Tibial artery (tissue), 4 donors: ENCODE measurements at places on chromosomes 3 and 15.

GRCh38 chr3:47979070-47979469 is 37.1 kb downstream of the MAP4 start:
- no peak overlapping the region for H3K27ac ChIP-seq
- H3K4me1 ChIP-seq = no peaks in the 10 kb centered on the region
- H3K27me3 ChIP-seq = no peaks in the 10 kb centered on the region
- H3K36me3 ChIP-seq = no peaks in the 10 kb centered on the region
- DNase-seq = no peak

DNA sequence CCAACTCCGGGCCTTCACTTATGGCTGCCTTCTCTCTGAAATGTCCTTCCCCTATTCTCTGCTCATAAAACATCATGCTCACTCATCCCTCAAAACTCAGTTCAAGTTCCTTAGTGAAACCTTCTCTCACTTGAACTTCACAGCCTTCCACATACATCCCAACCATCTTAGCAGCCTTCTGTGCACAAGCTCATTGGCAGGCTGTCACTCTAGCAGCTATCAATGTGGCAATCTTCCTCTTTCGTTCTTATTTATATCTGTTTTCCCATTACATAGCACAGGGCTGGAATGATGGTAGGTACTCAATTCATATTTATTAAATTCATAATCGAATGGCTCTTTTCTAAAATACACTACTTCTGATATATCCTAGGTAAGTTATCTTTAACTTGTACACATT is 66.4 kb upstream of the MCTP2 start:
- no peak overlapping the region for H3K4me3 ChIP-seq
- H3K27me3 ChIP-seq = no peaks in the 10 kb centered on the region
- no peak overlapping the region for H3K27ac ChIP-seq
- DNase-seq = no peak
- no peaks in the 10 kb centered on the region for H3K36me3 ChIP-seq

- no peaks in the 10 kb centered on the region for H3K4me1 ChIP-seq
- H3K27ac ChIP-seq = peak within 1 kb of the TSS; percentile 80
- no peaks in the 10 kb centered on the region for H3K36me3 ChIP-seq
- no peaks in the 10 kb centered on the region for H3K27me3 ChIP-seq
- H3K4me3 ChIP-seq = peak within 1 kb of the TSS; percentile 53
- peak; percentile 26 for DNase-seq
Measured at GRCh38 chr15:53978253-53978906, at the start of gene UNC13C. TSS of gene UNC13C (plus strand) at chr15:53978441. CDS start at chr15:54012904, 34,463 bp downstream.

DNA sequence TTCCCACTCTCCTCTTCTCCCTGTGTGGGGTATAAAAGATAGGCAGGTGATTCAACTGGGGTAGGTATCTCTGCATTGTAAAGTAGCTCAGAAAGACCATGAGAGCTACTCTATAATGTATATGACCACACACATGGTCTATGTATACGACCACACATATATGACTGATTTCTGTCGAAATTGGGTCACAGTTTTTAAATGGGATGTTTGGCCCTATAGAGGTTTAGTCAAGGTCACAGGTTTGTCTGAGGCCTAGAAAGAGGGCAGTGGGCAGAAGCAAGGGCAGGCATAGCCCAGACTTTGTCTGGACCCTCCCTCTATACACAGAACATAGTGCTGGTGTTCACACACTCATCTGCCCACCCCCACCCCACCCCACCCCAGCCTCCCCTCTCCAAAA is 4.4 kb downstream of the LAMP3 start:
- no peak overlapping the region for H3K4me3 ChIP-seq
- peaks cover 9% of the 10 kb centered on the region for H3K4me1 ChIP-seq
- no peak overlapping the region for H3K27ac ChIP-seq
- no peaks in the 10 kb centered on the region for H3K36me3 ChIP-seq
- no peaks in the 10 kb centered on the region for H3K27me3 ChIP-seq

GRCh38 chr3:104526901-104527401 is 839.8 kb upstream of the ALCAM start:
- no peaks in the 10 kb centered on the region for H3K4me1 ChIP-seq
- H3K27me3 ChIP-seq = no peaks in the 10 kb centered on the region
- no peak overlapping the region for H3K27ac ChIP-seq
- H3K4me3 ChIP-seq = no peak overlapping the region
- DNase-seq = no peak

GRCh38 chr3:48716508-48716981 is 476 bp downstream of the IP6K2 start:
- H3K4me1 ChIP-seq = peaks cover 44% of the 10 kb centered on the region
- no peaks in the 10 kb centered on the region for H3K27me3 ChIP-seq
- no peaks in the 10 kb centered on the region for H3K36me3 ChIP-seq
- no peak for DNase-seq
- H3K4me3 ChIP-seq = peak overlapping the region; percentile 78
- peak overlapping the region; percentile 83 for H3K27ac ChIP-seq

DNA sequence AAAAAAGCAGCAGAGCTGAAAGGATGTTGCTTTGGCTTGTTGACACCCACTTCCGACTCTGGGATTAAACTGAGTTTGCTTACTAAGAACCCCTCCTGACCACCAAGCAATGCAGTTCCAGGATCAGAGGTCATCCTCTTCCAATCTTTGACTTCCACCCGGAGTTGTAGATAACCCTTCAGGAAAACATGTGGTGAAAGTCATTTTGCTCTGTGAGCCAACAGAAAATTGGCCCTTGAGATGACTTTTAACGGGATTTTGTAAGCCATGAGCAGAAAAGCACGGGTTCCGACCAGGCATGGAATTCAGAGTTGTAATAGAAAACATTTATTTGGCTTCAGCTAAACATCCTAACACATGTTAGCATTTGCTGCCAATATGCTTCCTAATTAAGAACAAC is 171.6 kb upstream of the NR2F2 start:
- no peak overlapping the region for H3K4me3 ChIP-seq
- H3K4me1 ChIP-seq = peaks cover 6% of the 10 kb centered on the region
- peak overlapping the region; percentile 61 for H3K27ac ChIP-seq
- H3K36me3 ChIP-seq = no peaks in the 10 kb centered on the region

DNA sequence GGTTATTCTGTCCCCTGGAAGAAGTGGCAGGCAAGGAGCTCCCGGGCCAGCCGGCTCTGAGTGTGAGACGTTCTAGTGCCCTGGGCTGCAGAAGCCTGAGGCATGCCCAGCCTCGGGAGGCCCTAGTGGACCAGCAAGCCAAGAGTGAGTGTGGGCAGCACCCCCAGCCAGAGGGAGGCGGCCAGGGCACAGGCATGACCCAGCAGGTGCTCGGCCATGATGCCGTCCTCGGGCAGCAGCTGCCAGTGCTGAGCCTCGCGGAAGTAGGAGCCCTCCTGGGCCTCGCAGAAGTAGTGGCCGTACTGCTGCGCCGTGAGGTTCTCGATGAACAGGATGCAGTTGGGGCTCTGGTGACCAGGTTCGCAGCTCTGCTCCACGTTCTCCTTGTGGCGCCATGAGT is 23.3 kb downstream of the SEMA7A start:
- H3K27me3 ChIP-seq = no peaks in the 10 kb centered on the region
- H3K36me3 ChIP-seq = no peaks in the 10 kb centered on the region
- no peaks in the 10 kb centered on the region for H3K4me1 ChIP-seq
- H3K27ac ChIP-seq = no peak overlapping the region
- no peak overlapping the region for H3K4me3 ChIP-seq

DNA sequence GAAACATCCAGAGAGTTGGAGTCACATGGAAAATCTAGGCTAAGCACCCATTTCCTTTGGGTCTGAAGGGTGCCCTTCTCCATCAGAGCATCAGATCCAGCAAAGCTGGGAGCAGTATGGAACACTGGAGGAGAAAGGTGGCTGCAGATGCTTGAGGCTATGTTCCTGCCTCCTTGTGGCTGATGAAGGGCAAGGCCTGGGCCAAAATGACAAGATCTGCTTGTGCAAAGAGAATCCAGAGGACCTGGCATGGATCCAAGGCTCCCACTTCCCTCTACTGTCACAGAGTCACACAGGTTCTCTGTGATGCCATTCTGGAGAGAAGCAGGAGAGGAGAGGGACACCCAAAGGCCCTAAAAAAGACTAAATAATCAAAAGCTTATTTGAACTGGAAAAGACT is 9.2 kb upstream of the ATP8B4 start:
- no peaks in the 10 kb centered on the region for H3K27me3 ChIP-seq
- H3K4me3 ChIP-seq = no peak overlapping the region
- H3K27ac ChIP-seq = no peak overlapping the region

GRCh38 chr3:5677555-5677954 is 490.0 kb downstream of the EDEM1 start:
- H3K36me3 ChIP-seq = no peaks in the 10 kb centered on the region
- H3K4me3 ChIP-seq = no peak overlapping the region
- no peaks in the 10 kb centered on the region for H3K4me1 ChIP-seq
- no peak for DNase-seq
- no peak overlapping the region for H3K27ac ChIP-seq
- no peaks in the 10 kb centered on the region for H3K27me3 ChIP-seq

- no peak overlapping the region for H3K27ac ChIP-seq
- H3K4me1 ChIP-seq = peaks cover 54% of the 10 kb centered on the region
- H3K4me3 ChIP-seq = no peak overlapping the region
- peaks cover 1% of the 10 kb centered on the region for H3K36me3 ChIP-seq
- DNase-seq = no peak
Measured at GRCh38 chr15:85584872-85585271, 204.5 kb downstream of the AKAP13 start.

DNA sequence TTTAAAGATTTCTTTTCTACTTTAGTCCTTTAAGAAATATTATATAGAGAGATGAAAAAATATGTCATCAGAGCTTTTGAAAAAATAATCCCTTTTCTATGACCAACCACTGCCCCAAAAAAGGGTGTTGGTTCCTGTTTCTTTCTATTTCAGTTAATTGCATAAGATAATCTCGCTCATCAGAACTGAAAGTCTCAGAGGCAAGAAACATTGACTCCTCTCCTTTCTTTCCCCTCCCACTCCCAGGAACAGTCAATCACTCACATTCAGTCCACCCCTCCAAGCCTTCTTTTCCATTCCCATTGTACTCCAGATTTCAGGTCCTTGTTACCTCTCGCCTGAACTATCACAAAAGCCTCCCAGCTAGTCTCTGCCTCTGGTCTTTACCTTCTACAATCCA is 153.7 kb upstream of the ABI3BP start:
- peaks cover 24% of the 10 kb centered on the region for H3K4me1 ChIP-seq
- no peak for DNase-seq
- H3K36me3 ChIP-seq = no peaks in the 10 kb centered on the region
- no peak overlapping the region for H3K27ac ChIP-seq
- H3K27me3 ChIP-seq = no peaks in the 10 kb centered on the region

DNA sequence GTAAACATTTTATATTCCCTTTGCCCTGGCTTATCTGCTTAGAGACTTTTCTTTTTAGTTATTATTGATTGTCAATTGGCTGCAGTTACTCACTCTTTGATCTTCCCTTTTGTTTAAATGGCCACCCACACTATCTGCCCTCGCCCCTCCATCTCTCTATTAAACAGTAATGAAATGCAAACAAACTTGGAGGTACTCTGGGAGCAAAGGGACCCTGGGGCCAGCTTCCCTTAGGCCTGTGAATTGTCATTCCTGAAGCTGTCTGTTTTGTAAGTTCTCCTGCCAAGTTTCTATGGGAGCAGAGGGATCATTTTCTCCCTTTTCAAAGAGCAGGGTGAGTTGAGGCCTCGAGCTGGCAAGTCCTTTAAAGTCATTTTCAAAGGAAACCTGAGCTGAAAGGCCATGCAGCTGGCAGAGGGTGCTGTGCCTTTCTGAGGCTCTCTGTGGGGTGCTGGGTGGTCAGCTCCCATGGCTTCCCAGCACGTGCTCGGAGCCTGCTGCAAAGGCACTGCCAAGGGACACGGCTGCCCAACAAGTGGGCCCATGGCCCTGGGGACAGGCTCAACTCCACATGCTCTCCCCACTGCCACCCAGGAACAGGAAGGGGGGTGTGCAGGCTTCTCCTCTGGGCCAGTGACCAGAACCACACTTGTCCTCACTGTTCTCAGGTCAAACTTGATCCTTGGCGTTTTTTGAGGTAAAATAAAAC is 17.4 kb upstream of the RTP2 start:
- H3K27me3 ChIP-seq = no peaks in the 10 kb centered on the region
- DNase-seq = no peak
- H3K4me1 ChIP-seq = no peaks in the 10 kb centered on the region
- no peak overlapping the region for H3K4me3 ChIP-seq
- no peak overlapping the region for H3K27ac ChIP-seq

GRCh38 chr15:63870043-63870394 is 36.3 kb upstream of the HERC1 start:
- no peak for DNase-seq
- H3K36me3 ChIP-seq = no peaks in the 10 kb centered on the region
- no peaks in the 10 kb centered on the region for H3K27me3 ChIP-seq

- no peaks in the 10 kb centered on the region for H3K4me1 ChIP-seq
- H3K27ac ChIP-seq = no peak overlapping the region
- H3K27me3 ChIP-seq = no peaks in the 10 kb centered on the region
- no peak for DNase-seq
- H3K36me3 ChIP-seq = peaks cover 36% of the 10 kb centered on the region
- H3K4me3 ChIP-seq = no peak overlapping the region
Measured at GRCh38 chr15:51904931-51905330, 66.6 kb downstream of the LEO1 start.

DNA sequence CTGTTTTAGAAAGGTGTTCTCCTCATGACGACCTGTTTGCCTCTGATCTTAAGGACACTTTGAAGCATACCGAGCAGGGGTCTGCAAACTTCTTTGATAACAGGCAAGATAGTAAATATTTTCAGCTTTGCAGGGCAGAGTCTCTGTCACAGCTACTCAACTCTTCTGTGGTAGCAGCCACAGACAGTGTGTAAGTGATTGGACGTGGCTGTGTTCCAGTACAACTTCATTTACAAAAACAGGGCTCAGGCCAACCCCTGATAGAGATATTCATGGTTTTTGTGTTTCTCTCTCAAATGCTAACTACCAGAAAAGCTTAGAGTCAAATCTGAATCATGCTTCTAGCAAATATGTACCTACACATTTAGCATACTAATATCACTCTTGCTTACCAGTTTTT is 51.5 kb downstream of the TGFBR2 start:
- no peaks in the 10 kb centered on the region for H3K27me3 ChIP-seq
- peak overlapping the region; percentile 60 for H3K27ac ChIP-seq
- H3K36me3 ChIP-seq = peaks cover 58% of the 10 kb centered on the region
- DNase-seq = no peak
- H3K4me3 ChIP-seq = no peak overlapping the region

- no peak overlapping the region for H3K4me3 ChIP-seq
- no peaks in the 10 kb centered on the region for H3K27me3 ChIP-seq
- H3K36me3 ChIP-seq = no peaks in the 10 kb centered on the region
- H3K4me1 ChIP-seq = peaks cover 28% of the 10 kb centered on the region
- DNase-seq = no peak
- H3K27ac ChIP-seq = no peak overlapping the region
Measured at GRCh38 chr15:99412082-99412481, 153.7 kb upstream of the MEF2A start.

GRCh38 chr3:142888481-142889211 is at the start of gene PCOLCE2:
TSS of gene PCOLCE2 (minus strand) at chr3:142889083. CDS start at chr3:142888896, 187 bp downstream.
- H3K4me1 ChIP-seq = peaks cover 15% of the 10 kb centered on the region
- DNase-seq = peak; percentile 49
- H3K27ac ChIP-seq = peak within 1 kb of the TSS; percentile 57

DNA sequence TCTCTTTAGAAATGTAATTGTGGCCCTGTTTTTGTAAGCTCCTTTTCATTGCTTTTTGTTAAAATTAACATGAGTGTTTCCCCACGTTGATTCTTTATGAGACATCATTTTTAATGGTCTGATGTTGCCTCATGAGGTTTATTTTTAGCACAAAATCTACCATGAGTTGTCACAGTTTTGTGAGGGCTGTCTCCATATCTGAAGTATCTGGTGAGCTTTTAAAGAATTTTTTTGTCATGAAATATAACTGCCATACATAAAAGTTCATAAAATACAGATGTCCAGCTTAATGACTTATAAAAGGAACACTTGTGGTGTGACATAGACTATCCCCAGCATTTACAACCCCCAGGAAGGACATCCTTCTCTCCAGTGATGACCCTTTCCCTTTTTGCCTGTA is 34.3 kb upstream of the CEMIP start:
- H3K36me3 ChIP-seq = no peaks in the 10 kb centered on the region
- no peaks in the 10 kb centered on the region for H3K4me1 ChIP-seq
- no peaks in the 10 kb centered on the region for H3K27me3 ChIP-seq
- DNase-seq = no peak
- H3K27ac ChIP-seq = no peak overlapping the region
